ENCODE measurements at places on chromosomes 4 and X.

GRCh38 chr4:138301536-138301935 is 59.4 kb upstream of the SLC7A11 start:
- DNase-seq, result no peak

GRCh38 chr4:46937493-46937892 is 28.4 kb upstream of the COX7B2 start:
- DNase-seq, result no peak

DNA sequence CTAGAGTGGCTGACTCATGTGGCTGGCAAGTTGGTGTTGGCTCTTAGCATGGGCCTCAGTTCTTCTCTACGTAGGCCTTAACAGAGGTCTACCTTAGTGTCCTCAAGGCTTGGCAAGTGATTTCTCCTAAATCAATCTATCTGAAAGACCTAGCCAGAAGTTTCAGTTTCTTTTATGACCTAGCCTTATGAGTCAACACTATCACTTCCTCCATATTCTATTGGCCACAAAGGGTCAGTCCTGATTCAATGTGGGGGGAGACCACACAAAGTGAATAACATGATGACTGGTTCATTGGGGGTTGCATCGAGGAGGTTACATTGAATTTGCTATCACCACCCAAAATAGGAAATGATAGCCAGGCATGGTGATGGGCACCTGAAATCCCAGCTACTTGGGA is 5.8 kb upstream of the NRK start:
- DNase-seq, result no peak

- DNase-seq, result no peak
These were observed 50.9 kb downstream of the BEND4 start for GRCh38 chr4:42101446-42101975.

DNA sequence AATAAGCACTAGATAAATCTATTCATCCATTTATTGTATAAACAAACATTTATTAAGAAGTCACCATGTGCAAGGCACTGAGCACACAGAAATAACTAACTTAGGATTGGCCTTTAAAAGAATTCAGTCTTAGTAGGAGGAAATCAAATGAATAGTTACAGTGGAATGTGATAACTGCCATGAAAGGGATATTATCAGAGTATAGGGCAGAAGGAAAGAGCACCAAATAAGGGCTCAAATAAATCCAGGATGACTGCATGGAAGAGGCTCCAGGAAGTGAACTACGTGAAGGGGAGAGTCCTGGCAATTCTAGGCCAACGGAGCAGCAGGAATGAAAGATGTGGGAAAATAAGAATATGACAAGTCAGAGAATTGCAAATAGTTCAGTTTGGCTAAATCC is 406.0 kb downstream of the INPP4B start:
- DNase-seq, result no peak

GRCh38 chr4:6250235-6250983 is 19.2 kb upstream of the WFS1 start:
- peak; percentile 64 for DNase-seq

DNA sequence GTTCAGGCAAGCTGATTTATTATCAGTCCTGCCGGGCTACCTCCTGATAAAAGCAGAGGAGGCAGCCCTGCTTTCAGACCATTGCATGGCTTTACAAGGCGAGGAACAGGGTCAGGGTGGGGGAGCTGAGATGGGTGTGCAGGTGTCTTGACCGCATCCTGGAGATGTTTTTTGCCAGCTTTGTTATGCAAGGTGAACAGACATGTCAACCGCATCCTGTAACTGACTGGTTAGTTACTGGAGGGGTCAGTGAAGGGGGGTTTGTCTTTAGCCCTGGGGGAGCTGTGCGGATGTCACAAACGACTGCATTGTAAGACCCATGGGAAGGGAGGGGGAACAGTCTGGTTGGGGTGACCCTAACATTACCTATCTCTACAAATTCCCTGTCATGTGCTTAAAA is 10.0 kb downstream of the ADAM29 start:
- DNase-seq, result no peak

DNA sequence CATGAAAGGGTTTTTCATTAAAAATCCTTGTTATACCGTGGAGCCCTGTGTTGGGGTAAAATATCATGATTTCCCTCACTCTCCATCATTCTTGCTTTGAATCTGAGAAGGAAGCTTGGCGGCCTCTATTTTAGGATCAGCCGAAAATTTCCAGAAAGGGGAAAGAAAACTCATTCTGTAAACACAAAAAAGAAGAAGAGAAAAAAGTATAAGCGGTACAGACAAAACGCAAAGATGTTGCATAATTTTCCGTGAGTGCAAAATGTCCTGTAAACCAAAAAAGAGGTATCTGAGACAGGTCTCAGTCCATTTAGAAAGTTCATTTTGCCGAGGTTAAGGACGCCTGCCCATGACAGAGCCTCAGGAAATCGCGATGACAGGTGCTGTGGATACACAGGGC is 5.3 kb downstream of the CSF2RA start:
- no peak for DNase-seq

DNA sequence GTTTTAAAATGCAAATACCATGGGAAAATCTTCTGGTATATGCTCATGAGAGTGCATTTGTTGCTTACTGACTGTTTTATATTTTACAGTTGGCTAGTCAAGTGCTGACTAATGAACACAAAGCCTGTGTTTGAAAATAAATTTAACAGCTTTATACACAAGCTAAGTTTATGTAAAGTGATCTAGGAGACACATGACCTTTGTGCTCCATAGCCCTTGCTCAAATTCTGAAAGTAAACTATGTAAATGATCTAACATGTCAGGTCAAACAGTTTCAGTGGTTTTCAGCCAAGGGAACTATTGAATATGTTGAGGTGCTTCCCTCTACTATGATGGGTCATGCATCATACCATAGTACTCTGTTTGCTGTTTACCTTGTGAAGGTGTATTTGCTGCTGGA is 36.7 kb downstream of the DIAPH2 start:
- no peak for DNase-seq

Measured in NCI-H2227 treated with DMSO at 0.1 percent for 48 hours (cell line).